ENCODE measurements at places on chromosomes 7 and 10.
A peak's percentile ranks its signal among the peaks of the same experiment; 100 is the strongest.

DNA sequence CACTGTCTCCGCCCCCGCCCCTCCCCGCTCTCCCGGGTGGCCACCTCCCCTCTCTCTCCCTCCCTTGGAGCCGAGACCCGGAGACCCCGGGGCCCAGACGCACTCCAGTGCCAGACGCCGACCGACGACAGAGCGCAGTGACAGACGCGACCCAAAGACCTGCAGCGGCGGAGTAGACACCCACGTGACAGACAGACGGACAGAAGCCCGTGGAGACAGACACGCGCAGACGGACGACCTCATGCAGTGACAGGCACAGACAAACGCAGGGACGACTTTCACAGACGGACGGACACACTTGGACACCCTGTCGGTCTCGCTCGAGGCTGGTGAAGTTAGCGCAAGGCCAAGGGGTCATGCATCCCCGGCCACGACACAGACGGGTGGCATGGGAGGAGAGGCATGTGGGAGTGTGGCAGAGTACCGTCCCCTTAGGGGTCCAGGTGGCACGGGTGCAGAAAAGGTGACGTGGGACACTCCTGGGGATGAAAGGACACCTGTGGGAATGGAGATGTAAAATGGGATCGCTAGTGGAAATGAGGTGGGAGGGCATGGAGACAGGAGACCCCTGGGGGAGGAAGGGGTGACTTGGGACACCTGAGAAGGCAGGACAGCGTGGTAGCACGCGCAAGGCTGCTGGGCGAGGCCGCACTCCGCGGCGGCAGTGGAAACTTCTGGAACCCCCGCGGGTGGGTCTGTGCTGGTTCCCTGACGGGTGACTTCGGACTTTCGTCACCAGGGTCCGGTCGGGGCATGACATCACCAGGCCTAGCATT, 456 bp upstream of the ACHE start:
- peaks cover 26% of the 10 kb centered on the region for H3K4me1 ChIP-seq
- no peak overlapping the region for H3K27ac ChIP-seq
- DNase-seq: no peak
- H3K27me3 ChIP-seq: peaks cover 53% of the 10 kb centered on the region
- no peaks in the 10 kb centered on the region for H3K36me3 ChIP-seq

- no peaks in the 10 kb centered on the region for H3K27me3 ChIP-seq
- H3K27ac ChIP-seq: no peak overlapping the region
- peaks cover 53% of the 10 kb centered on the region for H3K4me1 ChIP-seq
- no peak overlapping the region for H3K4me3 ChIP-seq
Measured at GRCh38 chr10:78727728-78728127, 341.0 kb upstream of the ZMIZ1 start.

GRCh38 chr7:23450518-23450917, 19.8 kb downstream of the IGF2BP3 start:
- H3K27me3 ChIP-seq: no peaks in the 10 kb centered on the region
- no peaks in the 10 kb centered on the region for H3K36me3 ChIP-seq
- no peak for DNase-seq
- no peak overlapping the region for H3K4me3 ChIP-seq
- H3K4me1 ChIP-seq: no peaks in the 10 kb centered on the region
- H3K27ac ChIP-seq: no peak overlapping the region

- H3K36me3 ChIP-seq: peaks cover 7% of the 10 kb centered on the region
- peak; percentile 84 for DNase-seq
- H3K4me3 ChIP-seq: no peak overlapping the region
- no peaks in the 10 kb centered on the region for H3K4me1 ChIP-seq
Measured at GRCh38 chr10:102729029-102730026, 14.4 kb upstream of the WBP1L start.

GRCh38 chr7:92517631-92518030, 10.7 kb downstream of the PEX1 start:
- peaks cover 7% of the 10 kb centered on the region for H3K4me1 ChIP-seq
- no peak overlapping the region for H3K4me3 ChIP-seq
- DNase-seq: no peak

DNA sequence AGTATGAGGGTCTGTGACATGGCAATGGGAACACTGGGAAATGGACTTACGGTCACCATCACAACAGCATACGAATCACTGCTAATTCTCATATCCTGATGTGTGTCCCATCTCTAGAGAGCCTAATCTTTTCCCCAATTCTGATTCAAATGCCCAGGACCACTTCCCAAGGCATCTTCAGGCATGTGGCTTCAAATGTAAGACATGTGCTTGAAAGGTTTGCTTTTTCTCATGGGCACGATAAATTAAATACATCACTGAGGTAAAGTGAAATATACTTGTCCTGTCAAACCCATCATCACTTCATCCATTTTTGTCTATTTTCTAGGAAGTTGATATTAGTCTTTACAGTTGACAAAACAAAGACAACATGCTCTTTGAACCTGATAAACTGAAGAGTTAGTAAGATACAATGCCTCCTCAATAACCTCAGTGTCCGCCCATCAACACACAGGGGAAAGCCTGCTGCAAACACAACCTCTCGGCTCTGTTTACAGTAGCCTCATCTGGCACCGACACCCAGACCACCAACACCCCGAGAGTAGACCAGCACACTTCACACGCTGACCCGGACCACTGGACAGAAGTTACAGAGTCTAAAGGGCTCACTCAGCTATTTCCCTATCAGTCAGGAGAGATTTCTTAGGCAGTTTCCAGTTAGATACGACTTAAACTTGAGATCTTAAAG, 24.8 kb downstream of the GRB10 start:
- no peak overlapping the region for H3K4me3 ChIP-seq
- H3K27ac ChIP-seq: no peak overlapping the region

GRCh38 chr7:107836237-107837144, 33.5 kb upstream of the SLC26A3 start:
- no peaks in the 10 kb centered on the region for H3K27me3 ChIP-seq
- no peaks in the 10 kb centered on the region for H3K4me1 ChIP-seq
- peak overlapping the region; percentile 50 for H3K27ac ChIP-seq
- H3K36me3 ChIP-seq: no peaks in the 10 kb centered on the region
- peak; percentile 74 for DNase-seq
- no peak overlapping the region for H3K4me3 ChIP-seq

GRCh38 chr7:16369855-16370254, 51.5 kb downstream of the CRPPA start:
- no peak overlapping the region for H3K4me3 ChIP-seq
- H3K4me1 ChIP-seq: peaks cover 6% of the 10 kb centered on the region
- DNase-seq: no peak
- no peaks in the 10 kb centered on the region for H3K27me3 ChIP-seq
- no peaks in the 10 kb centered on the region for H3K36me3 ChIP-seq
